NCI-H2029 (cell line): ENCODE measurements at places on chromosomes 16 and 17.

GRCh38 chr17:43337684-43338428 is 60.9 kb upstream of the ARL4D start:
- no peak for DNase-seq

- DNase-seq = no peak
These were observed 44.9 kb downstream of the TMEM235 start for GRCh38 chr17:78276098-78276887.

DNA sequence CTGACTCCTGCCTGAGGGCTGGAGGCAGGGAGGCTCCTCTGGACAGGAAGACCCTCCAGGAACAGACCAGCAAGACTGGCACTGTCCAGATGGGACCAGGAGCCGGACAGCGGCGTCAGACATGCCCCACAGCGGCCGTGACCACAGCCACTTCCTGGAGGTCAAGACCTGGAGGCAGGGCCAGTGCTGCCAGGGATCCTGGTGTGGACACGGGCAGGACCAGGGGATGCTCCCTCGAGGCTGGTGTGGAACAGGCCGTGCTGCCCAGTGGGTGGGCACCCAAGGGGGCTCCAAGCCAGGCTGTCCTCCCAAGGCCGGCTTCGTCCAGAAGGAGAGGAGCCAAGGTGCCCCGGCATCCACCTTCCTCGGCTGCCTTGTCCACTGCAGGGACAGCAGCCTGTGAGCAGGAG is 4.5 kb upstream of the CCDC57 start:
- no peak for DNase-seq

- DNase-seq = no peak
These were observed 34.8 kb downstream of the MMD start for GRCh38 chr17:55386796-55387332.

- no peak for DNase-seq
These were observed 27.0 kb downstream of the AXIN1 start for GRCh38 chr16:325375-326145.

- DNase-seq = no peak
These were observed 66.3 kb downstream of the CLEC16A start for GRCh38 chr16:11010575-11011221.

DNA sequence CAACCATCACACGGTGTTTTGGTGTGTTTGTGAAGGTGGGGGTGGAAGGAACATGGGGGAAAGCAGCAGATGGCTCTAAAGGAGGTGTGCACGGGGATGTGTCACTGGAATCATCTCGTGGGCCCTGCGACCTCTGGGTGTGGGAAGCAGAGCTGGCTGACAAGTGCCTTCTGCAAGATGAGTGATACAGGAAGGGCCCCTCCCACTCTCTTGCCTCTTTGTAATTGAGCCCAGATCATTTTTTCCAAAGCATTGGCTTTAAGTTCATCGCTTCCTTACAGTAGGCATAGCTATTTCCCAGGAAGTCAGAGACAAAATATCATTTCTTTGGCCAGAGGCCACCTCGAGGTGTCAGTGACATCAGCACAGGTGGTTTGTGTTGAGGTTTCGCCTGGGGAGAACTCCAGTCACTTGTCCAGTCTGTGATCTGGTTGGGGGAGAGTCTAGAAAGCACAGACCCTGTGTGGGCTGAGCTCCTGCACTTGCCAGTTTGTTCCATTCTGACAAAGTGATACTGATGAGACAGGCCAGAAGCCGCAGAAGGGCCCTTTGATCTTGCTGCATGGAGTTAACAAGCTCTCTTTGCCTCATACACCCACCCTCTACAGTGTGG is 20.6 kb upstream of the SNTB2 start:
- DNase-seq = no peak

GRCh38 chr17:27282054-27282551 is 11.8 kb upstream of the WSB1 start:
- DNase-seq = no peak

- no peak for DNase-seq
These were observed 47.4 kb downstream of the CEP95 start for GRCh38 chr17:64554028-64554637.

DNA sequence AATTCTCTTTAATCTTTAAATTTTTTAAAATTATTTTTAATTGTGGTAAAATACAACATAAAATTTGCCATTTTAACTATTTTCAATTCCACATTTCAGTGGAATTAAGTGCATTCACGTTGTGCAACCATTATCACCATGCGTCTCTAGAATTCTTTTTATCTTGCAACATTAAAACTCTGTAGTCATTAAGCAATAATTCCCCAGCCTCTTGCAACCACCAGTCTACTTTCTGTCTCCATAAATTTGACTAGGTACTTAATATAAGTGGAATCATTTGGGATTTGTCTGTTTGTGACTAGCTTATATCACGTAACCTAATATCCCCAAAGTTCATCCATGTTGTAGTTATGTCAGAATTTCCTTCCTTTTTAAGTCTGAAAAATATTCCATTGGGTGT is 79.1 kb downstream of the TAOK1 start:
- no peak for DNase-seq

GRCh38 chr17:40190197-40191021 is 13.1 kb downstream of the RAPGEFL1 start:
- DNase-seq = no peak

GRCh38 chr17:13002761-13003453 is 14.9 kb downstream of the ELAC2 start:
- peak; percentile 32 for DNase-seq

DNA sequence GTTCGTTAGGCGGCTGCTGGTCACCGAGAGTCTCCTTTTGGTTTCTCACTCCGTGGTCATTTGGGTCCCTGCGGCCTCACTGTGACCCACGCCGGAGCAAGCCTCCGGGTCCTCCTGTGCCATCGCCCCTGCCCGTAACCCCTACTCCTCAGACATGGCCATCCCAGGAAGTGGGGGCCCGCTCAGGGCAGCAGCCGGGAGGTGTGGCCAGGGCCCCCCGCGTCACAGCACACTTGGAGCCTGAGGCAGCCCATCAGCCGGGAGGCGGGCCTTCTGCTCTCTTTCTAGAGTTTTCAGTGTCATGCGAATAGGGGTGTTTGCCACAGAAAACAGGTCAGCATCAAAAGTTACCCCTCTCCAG is 7.9 kb upstream of the WFIKKN1 start:
- no peak for DNase-seq

GRCh38 chr16:30748634-30749445 is 615 bp downstream of the PHKG2 start:
- peak; percentile 20 for DNase-seq

- no peak for DNase-seq
These were observed 415 bp upstream of the FOXF1 start for GRCh38 chr16:86509759-86510464.

DNA sequence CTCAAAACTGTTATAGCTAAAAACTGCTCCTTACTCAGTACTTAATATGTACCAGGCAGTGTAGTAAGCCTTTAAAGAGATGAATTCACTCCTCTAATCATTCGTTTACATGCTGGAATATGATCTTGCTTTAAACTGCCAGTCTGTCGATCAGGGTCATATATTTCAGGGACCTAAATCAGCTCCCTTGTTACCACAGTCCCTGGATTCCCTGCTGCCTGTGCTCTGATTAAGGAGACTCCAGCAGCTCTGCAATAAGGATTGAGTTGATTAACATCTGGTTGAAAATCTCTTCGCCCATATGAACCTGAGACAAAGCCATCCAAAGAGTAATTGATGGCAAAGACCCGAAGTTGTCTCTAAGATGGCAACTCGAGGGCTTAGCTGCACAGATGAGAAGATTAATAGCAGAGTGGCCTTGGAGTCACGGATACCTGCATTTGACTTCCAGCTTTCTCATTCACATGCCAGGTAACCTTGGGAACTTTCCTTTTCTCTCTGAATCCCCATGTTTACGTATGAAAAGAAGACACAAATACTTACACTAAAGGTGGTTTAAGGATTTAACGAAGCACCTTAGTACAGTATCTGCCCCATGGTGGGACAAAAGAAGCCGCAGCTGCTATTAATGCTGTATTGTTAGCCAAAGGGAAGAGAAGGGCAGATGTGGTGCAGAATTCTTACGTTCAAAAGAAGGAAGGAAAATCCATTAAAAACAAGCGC is 68.2 kb downstream of the VAT1L start:
- no peak for DNase-seq

- DNase-seq = no peak
These were observed 10.4 kb upstream of the CHMP6 start for GRCh38 chr17:80981062-80981902.

GRCh38 chr16:75477680-75478473 is 13.4 kb upstream of the TMEM170A start:
- DNase-seq = peak; percentile 26

GRCh38 chr16:81273223-81273950 is 34.9 kb downstream of the BCO1 start:
- DNase-seq = no peak

DNA sequence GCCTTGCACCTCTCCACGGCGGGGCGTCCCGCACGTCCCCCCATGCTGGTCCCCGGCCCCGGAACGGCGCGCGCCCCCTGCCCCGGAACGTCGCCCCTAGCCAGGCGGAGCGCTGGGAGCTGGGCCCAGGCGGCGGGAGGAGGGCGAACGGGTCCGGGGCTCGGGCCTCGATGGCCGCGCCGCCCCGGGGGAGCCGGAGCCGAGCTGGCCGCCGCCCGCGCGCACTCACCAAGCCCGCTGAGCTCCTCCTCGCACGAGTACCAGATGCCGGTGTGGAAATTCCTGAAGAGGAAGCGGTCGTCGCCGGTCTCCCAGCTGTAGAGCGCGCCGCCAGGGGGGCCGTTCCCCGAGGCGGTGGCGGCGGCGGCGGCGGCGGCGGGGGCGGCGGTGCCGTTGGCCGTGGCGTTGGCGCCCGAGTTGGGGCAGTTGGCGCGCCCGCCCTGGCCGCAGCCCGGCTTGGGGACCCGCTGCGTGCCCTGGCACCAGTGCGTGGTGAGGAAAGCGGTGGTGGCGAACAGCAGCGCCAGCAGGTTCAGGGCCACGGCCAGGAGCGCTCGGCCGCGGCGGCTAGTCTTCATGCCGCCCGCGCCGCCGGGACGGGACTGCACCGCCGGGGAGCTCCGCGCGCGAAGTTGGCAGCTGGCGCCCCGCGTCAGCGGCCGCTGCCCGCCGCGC is 530 bp downstream of the GSG1L start:
- DNase-seq = no peak

DNA sequence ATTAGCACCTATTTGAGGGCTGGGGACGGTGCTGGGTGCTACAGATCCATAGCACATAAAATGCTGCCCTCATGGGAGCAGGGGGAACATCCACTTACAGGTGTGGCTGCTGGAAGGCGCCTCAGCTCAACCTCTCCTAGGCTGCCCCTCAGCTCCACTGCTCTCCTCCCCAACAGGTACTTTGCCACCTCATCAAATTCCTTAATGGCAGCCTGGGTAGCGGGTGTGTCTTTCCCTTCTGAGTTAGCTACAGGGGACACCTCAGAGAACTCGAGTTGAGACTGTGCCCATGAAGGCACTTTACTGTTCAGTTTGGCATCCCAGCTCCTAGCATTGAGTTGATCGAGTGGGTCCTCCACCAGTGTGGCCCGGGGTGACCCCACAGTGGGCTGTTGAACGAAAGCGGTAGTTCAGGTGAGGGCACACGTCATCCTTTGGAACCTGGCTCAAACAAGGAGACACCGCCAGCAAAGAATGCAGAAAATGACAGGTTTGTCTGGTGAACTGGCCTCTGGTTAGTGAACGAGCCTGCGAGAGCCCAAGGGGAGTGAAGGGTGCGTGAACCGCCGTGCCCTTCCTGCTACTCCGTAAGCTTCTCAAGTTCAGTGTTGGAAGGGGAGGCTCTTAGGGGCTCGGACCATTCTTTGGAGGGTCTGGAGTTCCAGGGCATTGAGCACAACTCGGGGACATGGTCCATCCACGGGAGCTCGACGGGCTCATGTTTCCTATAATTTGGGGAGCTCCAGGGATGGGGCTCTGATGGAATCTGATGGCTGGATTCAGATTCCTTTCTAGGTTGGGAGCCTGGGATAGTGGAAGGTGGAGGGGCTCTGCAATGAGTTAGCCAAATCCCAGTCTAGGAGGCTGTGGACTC is 3.5 kb upstream of the CMIP start:
- no peak for DNase-seq

DNA sequence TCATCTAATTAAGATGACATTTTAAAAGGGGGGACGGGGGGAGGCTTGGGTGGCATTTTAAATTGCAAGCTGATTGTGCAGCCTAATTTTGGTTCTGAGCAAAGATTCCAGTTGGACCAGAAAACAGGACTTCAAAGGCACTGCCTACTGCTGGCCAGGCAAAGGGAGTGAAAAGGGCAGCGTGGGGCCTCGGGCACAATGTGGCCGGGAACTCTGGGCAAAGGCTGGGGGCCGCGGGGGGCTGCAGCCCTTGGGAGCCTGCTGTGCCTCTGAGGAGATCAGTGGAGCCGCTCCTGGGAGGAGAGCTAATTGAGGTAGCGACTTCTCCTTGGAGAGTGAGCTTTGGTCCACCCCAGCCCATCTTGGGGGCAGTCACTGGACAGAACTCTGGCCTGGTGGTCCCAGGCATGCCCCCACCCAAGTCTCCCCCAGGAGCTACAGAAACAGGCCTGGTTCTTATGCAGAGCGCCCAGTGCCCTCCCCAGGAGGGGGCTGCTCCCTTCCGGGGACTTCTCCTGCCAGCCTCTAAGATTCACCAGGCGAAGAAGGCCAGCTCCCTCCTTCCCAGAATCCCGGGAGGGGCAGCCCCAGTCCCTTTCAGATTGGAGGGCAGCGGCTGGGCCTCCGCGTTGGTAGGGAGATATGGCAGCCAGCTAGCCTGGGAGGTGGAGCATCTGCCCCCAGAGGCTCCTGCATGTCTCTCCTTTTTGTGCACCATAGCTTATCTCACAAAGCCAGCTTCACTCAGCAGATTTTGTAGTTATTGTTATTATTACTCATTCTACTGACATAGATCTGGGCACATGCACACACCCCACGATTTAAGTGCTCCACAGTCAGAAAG is 115.6 kb downstream of the GNAO1 start:
- DNase-seq = no peak

- no peak for DNase-seq
These were observed 36.8 kb downstream of the ERCC4 start for GRCh38 chr16:13956635-13957196.

- DNase-seq = peak; percentile 95
These were observed 8.7 kb downstream of the HOXB1 start for GRCh38 chr17:48522031-48522653.

GRCh38 chr16:840561-841454 is 40.3 kb upstream of the GNG13 start:
- no peak for DNase-seq

DNA sequence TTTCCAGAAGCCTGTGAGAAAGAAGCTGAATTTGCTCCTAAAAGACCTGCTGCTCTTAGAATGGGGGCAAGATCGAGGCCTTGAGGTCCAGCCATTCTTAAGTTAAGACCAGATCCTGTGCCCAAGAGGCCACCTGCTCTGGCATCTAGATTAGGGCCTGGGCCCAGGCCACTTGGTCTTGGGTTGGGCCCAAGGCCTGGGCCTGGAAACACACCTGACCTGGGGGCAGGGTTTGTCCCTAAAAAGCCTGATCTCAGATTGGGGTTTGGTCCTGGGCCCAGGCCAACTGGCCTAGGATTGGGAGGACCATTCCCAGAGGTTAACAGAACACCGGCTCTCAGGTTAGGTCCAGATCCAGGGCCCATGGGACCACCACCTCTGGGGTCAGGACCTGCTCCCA is 12.9 kb downstream of the CHTF8 start:
- no peak for DNase-seq
